ENCODE measurements at places on chromosomes 4 and X.

- DNase-seq, result no peak
Measured at GRCh38 chrX:16687514-16687913, 25.0 kb downstream of the CTPS2 start.

DNA sequence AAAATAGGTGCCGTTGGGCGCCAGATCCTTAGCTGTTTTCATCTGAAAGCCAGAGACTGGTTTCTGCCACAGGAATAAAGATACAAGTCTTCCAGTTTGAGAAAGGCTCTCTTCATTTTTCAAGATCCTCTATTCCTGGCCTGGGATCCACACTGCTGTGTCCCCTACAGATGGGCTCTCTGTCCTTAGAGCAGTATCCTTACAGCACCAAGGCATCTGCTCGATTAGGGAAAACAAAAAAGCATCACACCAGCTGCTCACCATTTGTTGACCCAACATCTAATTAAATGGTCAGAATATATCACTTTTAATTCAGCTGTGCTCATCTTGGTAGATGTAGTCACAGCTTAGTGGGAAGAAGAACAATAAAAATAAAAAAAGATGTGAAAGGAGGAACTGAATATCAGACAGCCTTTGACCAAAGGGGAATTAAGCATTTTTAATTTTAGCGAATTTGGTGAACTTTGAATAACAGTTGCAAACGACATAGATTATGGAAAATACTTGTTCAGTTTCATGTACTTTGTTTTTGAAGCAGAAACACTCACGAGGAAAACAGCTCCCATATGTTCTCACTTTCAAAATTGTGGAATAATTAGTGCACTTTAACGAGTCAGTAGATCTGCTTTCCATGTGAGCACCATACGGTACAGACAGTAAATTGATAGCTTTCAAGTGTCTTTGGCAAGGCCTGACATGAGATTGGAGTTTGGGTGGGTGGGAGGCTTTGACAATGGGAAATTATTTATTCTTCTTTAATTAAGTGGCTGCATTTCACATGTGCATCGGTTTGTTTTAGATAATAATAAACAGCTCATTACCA lies 148.4 kb upstream of the CLNK start:
- DNase-seq, result peak; percentile 10

DNA sequence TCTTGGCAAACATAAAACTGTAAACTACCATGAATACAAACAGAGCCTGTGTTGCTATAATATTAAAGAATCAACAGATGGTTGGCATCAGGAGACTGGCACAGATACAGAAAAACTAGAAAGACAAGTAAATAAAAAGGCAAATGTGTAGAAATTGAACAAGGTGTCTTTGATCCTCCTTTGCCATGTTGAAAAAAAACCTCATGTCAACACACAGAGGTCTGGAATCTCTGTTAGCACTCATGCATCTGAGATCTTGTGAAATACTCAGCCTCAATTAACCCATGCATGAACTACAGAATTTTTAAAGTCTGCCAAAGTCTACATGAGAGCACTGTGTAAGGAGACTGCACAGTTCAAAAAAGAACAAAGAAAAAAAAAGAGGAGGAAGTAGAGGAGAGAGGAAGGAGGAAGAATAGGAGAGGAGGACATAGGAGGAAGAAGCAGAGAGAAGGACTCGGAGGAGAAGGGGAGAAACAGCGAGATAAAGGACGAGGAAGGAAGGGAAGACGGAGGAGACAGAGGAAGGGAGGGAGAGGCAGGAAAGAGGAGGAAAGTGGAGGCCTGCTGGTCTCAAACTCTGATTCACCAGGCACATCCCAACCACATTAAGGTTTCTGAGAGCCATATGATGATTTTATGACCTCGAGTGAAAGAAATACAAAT lies 52.8 kb downstream of the PRDM5 start:
- no peak for DNase-seq

DNA sequence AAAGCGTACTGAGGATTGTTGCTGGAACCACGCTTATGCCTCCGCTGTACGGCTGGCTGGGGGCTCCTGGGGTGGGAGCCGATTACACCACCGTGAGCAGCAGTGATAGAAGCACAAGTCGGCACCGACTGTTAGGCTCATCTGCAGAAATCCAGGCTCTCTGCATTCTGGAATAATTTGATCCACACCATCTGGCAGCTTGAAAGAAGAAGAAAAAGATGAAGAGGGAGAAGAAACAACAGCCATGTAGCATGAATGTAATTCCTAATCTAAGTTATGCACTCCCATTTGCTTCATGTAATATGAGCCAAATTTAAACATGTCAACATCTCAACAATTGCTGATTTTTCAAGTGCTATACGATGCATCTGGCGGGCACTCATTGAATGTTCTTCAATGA lies 84.6 kb upstream of the DHX15 start:
- DNase-seq, result no peak

GRCh38 chr4:40524366-40525041 lies 105.2 kb downstream of the RBM47 start:
- DNase-seq, result no peak

DNA sequence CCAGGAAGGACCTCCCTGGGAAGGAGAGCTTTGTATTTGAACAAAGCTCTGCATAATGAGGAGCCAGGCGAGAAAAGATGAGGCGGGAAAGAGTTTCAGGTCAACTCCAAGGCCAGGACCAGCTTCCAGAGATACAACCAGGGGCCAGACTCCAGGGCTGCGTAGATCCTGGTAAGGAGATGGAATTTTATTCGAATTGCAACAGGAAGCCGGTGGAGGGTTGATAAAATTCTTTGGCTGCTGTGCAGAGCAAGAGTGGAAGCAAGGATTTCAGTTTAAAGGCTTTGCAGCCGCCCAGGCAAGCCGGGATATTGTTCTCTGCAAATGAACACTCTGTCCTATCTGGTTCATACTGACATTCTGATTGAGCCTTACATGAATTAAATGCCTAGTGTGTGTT lies 40.2 kb upstream of the CBR4 start:
- no peak for DNase-seq

- DNase-seq, result no peak
Measured at GRCh38 chr4:1379351-1379781, 26.9 kb downstream of the NKX1-1 start.

DNA sequence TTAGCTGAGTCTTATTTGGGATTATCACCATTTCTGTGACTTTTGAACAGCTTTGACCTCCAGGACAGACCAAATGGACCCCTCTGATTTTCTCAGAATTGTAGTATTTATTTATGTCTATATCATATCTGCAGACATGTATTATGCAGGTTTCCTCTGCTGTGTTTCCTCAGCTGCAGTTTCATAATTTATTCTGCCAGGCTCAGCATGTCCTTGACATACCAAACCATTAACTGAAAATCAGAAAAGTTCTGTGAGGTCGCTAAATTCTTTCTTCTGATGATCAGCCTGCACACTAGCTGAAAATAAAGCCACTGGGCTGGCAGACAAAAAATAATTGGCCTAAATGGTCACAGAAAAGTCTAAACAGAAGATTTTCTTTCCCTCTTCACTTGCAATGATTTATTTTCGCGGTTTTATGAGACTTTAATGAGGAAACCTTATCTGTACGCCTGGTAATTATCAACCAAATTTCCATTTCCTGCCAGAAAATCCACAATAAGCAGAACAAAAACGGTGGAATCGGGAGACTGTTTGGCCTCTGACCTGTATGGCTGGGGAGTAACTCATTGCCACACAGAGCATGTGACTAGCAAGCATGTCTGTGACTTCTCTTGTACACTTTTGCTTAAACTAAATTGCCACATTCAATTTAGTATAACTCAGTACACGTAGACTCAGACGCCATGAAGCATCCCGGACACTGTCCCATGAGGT lies 150.9 kb downstream of the ENPP6 start:
- no peak for DNase-seq

DNA sequence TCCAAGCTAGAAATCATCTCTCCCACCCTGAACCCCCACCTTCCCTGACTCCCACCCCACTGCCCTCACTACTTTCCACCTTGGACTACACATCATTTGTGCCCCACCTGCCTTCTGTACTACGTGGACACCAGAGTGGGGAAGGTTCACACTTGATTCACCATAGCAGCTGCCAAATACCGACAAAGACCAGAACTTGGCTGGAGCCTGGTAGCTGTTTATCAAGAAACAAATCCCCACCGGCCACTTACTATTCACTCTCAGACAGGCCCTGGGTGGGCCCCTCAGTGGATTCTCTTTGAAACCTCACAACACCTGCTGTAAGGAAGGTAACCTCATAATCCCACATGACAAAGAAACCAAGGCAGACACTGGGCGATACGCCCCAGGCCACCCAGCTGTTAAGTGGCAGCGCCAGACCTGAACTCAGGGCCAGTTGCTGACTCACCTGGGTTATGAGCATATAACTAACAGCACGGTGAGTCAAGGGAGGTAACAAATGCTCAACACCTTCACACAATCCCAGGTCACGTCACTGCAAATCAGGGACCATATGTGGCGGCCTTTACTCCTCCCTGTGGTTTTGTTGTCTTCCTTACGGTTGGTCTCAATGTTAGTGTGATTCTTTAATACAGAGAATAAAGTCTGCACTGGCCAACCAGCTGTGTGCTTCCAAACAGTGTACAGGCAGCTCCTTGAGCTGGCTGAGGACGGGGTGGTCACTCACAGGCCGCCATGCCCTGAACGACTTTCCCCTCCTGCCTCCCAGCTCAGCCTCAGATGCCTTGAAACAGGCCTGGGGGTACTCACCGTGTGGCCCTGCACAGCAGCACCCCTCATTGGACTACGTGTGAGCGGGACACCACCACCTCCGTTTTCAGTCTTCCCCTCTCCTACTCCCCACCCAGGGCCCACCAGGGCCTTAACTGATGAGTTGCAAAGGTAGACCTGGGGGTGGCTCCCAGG lies 7.5 kb downstream of the WDR1 start:
- DNase-seq, result no peak

DNA sequence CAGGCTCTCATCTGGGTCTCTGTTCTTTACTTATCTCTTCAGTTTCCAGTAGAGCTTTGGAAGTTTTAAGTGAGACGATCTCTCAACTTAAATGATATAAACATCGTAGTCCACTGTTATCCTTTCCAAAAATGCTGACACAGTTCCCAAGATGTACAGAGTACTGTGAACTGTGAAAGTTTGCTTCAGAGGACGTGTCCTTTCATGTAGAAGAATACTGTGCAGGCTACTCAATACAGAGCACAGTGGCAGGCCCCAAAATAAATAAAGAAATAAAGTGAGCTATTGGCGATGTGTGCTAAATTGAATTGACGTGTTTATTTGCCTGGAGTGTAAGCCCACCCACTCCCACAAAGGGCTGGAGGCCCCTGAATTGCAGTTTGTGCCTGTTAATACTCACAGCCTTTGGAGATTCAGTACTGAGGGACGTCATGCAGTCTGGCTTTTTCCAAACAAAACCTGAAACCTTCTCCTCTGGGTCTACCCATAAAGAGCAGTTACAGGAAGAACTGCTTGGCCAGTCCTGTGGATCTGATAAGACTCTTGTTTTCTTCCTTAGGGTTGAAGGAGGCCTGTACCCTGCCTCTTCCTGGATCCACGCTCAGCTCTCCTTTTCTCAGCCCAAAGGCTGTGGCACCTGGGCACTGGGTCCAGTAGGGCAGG lies 66.1 kb downstream of the SOWAHB start:
- DNase-seq, result no peak

- DNase-seq, result no peak
Measured at GRCh38 chr4:156475322-156475721, 496.3 kb downstream of the PDGFC start.

GRCh38 chrX:102652031-102652688 lies 877 bp downstream of the GPRASP1 start:
- peak; percentile 38 for DNase-seq

- DNase-seq, result no peak
Measured at GRCh38 chrX:134180601-134181274, 56.2 kb upstream of the CCDC160 start.
